ENCODE measurements at places on chromosomes 6 and 20.

GRCh38 chr6:159390381-159390780, 221.2 kb downstream of the FNDC1 start:
- DNase-seq = no peak

DNA sequence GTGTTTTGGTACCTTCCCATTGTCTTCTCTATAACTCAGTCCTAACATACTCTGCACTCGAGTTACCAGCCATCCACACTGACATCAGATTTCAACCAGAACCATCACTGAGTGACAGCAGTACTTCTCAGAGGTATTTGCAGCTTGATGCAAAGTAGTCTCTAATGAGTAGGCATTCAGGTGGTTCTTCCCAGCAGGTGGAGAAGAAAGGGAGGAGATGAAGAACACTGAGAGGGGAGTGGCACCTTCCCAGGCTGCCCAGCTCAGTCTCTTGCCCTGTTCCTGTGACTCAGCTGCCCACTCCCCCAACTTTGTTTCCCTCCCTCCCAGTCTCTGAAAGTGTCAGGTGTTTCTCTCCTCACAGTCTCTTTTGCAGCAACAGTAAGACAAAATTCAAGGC, 38.7 kb upstream of the SMIM28 start:
- no peak for DNase-seq

GRCh38 chr20:58408603-58409246, 19.7 kb downstream of the VAPB start:
- no peak for DNase-seq

- DNase-seq = no peak
Observed at GRCh38 chr6:37723016-37723415, 25.3 kb upstream of the MDGA1 start.

DNA sequence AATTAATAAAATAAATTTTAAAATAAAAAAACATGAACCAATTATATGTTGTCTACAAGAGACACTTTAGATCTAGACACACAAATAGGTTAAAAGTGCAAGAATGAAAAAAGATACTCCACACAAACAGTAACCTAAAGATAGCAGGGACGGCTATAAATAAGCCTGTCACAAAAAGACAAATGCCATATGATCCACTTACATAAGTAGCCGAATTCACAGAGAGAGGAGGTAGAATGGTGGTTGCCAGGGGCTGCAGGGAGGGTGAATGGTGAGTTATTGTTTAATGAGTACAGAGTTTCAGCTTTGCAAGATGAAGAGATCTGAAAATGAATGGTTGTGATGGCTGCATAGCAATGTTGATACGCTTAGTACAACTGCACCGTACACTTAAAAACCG, 32.7 kb downstream of the KATNA1 start:
- DNase-seq = no peak

GRCh38 chr20:63374504-63374903, 13.4 kb upstream of the CHRNA4 start:
- DNase-seq = no peak

- DNase-seq = peak; percentile 52
Observed at GRCh38 chr6:37170273-37171200, 585 bp downstream of the PIM1 start.

- no peak for DNase-seq
Observed at GRCh38 chr20:63253438-63254231, 628 bp downstream of the NKAIN4 start.

GRCh38 chr20:1265226-1265915, 723 bp upstream of the SNPH start:
- DNase-seq = no peak

DNA sequence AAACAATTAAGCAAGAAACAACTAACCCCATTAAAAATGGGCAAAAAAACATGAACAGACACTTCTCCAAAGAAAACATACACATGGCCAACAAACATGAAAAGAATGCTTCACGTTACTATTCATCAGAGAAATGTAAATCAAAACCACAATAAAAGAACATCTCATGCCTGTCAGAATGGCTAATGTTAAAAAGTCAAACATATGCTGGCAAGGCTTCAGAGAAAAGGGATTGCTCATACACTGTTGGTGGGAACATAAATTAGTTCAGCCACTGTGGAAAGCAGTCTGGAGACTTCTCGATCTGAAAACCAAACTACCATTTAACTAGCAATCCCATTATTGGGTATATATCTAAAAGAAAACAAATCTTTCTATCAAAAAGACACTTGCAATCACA, 217.5 kb downstream of the TINAG start:
- DNase-seq = no peak

DNA sequence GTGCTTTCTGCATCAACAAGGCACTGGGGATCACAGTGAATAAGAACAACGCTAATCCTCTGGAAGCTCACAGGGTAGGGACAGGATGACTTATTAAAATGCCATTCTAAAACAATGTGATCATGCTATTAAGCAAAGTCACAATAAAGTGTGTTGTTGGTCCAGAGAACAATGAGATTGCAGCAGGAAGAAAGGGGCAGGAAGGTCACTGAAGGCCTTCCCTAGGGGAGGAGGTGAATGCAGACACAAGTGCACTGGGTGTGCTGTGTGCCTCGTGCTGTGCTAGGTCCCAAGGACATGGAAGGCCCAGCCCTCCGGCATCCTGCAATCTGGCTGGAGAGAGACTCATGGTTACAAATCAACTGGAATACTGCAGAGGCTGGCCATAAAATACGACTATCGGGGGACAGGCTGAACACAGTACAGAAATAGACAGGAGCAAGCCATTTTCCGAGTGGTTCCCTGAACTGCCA, 55.7 kb downstream of the LYRM4 start:
- no peak for DNase-seq

GRCh38 chr6:31822036-31822821, 5.3 kb upstream of the HSPA1B start:
- DNase-seq = peak; percentile 76

DNA sequence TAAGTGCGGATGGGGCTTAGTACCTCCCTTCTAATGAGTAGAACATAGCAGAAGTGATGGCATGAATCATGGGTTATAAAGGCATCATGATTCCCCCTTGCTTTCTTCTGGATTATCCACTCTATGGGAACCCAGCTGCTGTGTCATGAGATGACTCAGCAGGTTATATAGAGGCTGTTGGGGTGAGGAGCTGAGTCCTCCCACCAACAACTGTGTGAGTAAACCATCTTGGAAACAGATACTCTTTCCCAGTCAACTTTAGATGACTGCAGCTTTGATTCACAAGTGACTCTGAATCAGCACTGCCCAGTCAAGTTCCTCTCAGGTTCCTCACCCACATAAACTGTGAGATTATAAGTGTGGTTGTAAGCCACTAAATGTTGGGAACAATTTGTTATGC, 46.3 kb downstream of the FAM83B start:
- no peak for DNase-seq

- DNase-seq = no peak
Observed at GRCh38 chr6:90386399-90387382, 90.0 kb upstream of the BACH2 start.

GRCh38 chr6:36724514-36725390, 27.1 kb downstream of the RAB44 start:
- DNase-seq = peak; percentile 26

DNA sequence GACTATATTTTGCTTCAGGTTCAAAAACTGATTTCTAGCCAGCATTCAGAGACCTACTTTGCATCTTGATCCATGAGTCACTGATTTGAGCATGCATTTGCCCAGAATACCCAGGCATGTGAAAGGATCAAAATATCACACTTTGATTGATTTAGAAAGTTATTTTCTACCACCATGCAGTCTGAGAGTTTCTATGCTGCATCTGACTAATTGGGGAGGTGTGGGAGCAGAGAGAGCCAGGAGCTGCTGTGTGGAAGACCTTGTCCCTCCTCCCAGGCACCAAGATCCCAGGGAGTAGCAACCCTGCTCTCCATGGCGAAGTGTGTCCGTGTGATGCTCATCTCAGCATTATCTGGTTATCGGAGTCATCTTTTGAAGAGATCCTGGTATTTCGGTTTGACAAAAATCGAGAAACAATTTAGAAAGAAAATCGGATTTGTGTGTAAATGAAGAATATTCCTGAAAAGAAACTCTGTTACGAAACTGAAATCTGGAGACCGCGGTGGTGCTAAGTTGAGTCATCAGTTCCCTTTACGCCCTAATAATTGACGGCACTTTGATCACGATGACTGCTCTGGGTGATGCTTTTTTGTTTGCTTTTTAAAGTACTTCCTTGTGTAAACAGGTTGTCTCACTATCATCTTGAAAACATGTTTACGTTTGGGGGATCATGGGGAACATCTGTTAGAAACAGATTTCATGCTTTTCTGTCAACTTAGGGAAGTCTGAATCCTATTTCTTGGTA, 193.4 kb downstream of the BACH2 start:
- DNase-seq = peak; percentile 27

DNA sequence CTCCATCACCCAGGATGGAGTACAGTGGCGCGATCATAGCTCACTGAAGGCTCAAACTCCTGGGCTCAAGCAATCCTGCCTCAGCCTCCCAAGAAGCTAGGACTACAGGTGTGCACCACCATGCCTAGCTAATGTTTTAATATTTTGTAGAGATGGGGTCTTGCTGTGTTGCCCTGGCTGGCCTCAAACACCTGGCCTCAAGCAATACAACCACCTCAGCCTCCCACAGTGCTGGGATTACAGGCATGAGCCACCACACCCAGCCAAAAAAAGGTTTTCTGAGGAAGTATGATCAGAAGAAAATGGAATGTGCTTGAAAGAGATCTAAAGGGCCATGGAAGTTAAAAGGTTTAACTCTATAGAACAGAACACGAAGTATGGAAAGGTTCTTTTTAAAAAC, 8.7 kb downstream of the RBBP9 start:
- DNase-seq = no peak

DNA sequence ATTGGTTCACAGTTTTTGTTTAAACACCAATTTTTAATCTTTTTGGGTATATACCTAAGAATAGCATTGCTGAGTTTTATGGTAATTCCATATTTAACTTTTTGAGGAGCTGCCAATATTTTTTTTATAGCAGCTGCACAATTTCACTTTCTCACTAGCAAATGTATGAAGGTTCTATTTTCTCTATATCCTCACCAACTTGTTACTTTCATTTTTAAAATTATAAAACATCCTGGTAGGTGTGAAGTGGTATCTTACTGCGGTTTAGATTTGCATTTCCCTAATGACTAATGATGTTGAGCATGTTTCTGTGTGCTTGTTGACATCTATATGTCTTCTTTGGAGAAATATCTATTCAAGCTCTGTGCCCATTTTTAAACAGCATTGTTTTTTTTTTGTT, 452.1 kb downstream of the GRIK2 start:
- no peak for DNase-seq

DNA sequence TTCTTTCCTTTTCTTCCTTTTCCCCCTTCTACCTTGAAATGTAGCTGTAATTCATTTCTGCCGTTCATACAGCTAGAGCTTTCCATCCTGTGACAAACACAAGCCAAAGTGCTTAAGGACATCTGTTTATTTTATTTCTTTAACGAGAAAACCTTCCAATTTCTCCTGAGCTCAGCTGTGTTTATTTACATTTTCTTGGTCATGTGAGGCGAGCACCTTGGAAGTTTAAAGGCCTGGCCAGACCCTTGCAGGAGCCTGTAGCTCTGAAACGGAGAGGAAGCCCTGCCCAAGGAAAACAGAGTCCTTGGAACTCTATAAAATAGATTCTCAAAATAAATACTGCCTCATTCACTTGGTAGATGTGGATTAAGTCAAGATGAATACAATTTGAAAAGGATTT, 223.1 kb downstream of the EYA2 start:
- DNase-seq = no peak

DNA sequence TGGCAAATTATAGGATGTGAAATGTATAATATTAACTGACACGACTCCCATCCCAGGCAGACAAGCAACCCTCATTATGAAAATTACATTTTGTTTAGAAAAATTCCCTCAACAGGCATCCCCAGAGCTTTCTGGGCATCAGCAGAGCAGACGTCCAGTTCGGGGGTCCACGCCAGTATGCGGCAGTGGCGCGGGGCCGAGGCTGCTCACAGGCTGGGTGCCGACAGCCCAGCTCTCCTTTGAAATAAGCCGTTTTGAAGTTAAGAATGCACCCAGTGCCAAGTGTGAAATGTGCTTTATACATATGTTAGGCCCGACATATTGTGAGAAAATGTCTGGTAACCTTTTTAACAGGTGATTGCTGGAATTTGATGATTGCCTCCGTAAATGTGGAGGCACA, 50.4 kb downstream of the RPP40 start:
- DNase-seq = no peak

DNA sequence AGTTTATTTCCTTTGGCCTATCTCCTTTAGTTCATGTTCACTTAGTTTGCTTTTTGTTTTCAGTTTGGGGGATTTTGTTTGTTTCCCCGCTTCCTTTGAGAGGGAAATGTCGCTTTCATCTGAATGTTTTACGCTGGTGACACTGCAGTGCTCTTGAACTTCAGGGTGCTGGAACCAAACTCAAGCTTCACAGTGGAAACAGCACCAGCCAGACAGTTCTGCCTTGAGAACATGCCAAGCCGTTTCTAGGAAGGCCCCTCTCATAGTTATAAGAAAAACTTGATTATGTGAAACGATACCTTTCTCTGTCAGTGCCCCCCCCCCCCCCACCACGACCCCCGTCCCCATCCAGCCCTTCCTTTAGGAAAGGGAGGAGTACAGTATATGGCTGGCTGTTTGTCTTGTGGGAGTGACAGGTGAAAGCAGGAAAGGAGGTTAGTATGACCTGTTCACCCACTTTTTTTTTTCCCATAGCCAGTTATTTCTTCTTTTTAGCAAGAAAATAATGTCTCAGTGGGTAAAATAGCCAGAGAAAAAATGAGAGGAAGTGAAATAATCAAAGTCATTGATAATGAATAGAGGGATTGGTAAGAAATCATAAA, 130.1 kb downstream of the LRRC1 start:
- no peak for DNase-seq

- no peak for DNase-seq
Observed at GRCh38 chr6:20572940-20573339, 38.7 kb downstream of the CDKAL1 start.

DNA sequence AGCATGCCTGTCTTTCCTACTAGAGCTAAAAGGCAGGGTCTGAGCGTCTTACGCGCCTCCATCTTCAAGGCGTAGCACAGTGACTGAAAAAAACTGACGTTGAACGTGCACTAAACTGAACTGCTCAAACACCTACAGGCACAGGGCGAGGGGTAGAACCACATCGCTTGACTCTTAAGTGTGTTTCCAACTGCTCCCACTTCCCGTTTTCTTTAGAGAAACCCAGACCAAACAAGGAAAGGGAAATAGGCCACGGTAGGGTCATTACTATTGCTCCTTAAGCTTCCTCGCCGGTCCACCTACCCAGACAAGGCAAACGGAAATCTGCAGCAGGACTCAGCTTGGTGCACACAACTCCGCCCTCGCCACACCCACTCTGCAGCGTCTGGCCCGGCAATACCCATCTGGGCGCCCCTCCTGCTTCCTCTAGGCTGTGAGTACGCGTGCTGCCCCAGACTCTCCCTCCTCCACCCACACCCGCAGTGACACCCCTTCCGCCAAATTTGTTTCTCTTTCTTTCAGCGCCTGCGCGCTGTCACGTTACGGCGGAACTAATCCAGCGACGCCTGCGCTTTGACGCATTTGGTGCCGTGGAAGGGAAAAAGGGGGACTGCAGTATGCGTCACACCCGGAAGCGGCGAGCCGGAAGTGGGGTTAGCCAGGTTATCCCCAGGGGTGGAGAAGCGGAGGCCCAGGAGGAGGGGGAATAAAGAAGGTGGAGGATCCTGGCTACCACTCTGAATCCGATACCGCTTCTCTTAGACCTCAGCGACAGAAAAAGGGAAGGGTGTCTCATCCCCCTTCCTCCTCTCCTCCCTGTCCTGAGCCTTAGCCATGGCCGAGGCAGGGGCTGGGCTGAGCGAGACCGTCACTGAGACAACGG, at the start of gene PPP1R11:
Gene PPP1R11 (plus strand): TSS at position 622 of the 883 bp plus-strand sequence. CDS start 213 bp downstream, at position 835.
- peak; percentile 99 for DNase-seq
